ENCODE measurements at places on chromosomes 1 and 21.

DNA sequence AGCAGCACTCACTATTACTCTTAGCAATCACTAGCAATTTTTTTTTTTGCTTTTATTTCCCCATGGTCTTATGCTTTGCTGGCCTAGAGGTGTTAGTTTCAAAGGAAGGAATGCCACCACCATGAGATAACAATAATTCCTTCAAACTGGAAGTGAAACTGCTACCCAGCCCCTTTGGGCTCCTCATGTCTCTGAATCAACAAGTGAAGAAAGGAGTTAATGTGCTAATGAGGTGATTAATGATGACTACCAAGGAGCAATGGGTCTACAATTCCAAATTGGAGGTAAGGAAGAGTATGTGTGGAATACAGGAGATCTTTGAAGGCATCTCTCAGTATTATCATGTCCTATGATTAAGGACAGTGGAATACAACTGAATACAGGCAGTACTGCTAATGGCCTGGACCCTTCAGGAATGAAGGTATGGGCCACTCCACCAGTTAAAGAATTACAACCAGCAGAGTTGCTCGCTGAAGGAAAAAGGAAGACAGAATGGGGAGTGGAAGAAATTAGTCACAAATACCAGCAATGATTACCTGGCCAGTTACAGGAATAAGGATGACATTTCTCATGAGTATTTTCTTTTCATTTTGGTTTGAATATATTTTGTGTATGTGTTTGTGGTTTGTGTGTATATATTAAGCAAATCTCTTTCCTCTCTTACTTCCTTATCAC lies 652.9 kb downstream of the ADGRL2 start:
- no peak for DNase-seq

DNA sequence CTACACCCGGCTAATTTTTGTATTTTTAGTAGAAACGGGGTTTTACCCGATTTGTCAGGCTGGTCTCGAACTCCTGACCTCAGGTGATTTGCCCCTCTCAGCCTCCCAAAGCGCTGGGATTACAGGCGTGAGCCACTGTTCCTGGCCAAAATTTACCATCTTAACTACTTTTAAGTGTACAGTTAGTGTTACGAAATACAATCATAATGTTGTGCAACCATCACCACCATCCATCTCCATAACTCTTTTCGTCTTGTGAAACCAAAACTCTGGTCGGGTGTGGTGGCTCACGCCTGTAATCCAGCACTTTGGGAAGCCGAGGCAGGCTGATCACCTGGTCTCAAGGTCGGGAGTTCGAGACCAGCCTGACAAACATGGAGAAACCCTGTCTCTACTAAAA lies 14.1 kb upstream of the ZBTB40 start:
- no peak for DNase-seq

GRCh38 chr1:26009796-26010447 lies 11.7 kb upstream of the EXTL1 start:
- DNase-seq, result no peak

DNA sequence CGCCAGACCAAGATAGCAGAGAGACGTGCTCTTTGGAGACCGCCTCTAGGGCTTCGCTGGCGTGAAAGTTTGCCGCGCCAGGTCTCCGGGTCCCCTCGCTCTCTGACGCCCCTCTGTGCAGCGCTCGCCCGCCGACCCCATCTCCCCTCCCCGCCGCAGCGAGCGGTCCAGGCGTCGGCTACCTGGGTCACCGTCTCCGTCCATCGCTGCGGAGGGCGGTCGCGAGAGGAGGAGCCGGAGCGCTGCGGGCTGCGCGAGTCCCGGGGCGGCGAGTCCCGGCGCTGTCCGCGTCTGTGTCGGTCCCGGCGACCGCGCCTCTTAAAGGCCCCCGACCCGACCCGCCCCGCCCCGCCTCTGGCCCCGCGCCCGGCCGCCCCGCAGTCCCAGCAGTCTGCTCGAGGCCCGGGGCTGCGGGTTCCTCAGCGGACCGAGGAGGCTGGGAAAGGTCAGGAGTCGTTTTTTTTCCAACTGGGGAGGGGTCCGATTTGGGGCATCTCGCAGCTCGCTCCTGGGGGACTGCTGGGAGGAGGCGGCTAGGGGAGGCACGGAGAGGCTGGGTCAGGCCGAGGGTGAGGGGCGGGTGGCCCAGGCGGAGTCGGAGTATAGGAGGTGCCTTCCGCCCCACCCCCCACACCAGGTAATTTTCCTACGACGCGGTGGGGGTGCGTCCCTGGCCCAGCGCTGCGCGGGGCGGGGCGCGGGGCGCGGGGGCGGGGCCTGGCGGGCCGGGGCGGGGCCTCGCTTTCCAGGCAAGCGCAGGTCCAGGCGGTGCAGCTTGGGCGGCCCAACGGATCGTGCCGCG lies at the start of the genes FBXO2 and FBXO44:
Gene FBXO2, minus strand, starts transcription at position 293 of the 802 bp plus-strand sequence. Its CDS starts 89 bp downstream, at position 204.
Gene FBXO44, plus strand, starts transcription at position 741 of the 802 bp plus-strand sequence. CDS start 959 bp downstream, outside the sequence.
- no peak for DNase-seq

- DNase-seq, result no peak
These were observed 13.7 kb downstream of the BLACAT1 start for GRCh38 chr1:205442051-205442725.

DNA sequence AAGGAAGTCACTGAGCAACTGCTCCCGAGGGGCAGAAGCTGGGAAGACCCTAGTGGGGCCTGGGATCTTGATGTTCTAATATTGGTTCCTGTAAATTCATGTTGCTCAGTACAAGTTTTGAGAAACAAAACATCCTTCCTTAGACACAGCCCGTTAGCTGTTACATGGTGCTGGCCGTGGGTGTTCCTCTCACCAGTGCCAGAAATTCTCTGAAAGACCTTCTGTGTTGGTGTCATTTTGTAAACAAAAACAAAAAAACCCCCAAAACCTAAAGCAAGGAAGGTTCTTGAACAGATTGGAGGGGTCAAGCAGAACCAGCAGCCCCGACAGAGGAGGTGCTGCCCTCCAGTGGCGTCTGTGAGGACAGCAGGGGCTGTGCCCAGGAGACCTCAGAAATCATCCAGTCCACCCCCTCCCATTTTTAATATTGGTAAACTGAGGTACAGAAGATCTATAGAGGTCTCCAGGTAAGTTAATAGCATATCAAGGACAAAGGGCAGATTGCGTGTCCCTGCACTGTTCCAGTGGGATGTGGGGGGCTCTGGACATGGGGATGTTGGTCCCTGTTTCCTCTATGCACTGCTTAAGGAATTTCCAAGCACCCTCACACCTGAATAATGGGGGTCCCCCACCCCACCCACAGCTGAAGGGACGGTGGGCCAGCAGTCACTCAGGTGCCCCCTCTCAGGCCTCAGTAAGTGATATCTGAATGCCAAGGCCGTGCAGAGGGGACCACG lies 38.2 kb downstream of the SLC2A7 start:
- peak; percentile 77 for DNase-seq

- no peak for DNase-seq
These were observed 95.3 kb upstream of the HIVEP3 start for GRCh38 chr1:42013881-42014470.

GRCh38 chr1:87739141-87739540 lies 410.5 kb downstream of the LMO4 start:
- DNase-seq, result no peak

DNA sequence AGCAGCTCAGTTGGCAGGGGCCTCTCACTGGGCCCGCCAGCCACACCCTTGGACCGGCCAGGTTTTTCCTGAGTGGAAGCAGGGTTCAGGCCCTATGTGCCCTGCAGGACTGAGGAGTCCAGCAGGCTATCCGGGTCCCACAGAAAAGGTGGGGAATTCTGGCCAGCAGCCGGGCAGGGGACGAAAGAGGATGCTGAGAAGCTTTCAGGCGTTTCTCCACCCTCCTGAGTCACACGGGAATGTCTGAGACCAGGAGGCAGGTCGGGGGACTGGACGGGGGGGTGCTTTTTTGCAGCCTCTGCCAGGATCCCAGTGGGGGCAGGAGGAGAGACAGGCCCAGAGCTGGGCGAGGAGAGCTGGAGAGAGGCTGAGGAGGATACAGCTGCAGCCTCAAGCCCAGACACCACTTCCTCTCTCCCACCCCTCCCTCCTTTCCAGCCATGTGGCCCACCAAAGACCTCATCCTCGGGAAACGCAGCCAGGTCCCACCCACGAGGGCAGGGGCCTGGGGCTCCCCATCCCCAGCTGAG lies 105.4 kb downstream of the SPSB1 start:
- DNase-seq, result no peak

GRCh38 chr1:93636712-93637111 lies 44.9 kb downstream of the BCAR3 start:
- no peak for DNase-seq

DNA sequence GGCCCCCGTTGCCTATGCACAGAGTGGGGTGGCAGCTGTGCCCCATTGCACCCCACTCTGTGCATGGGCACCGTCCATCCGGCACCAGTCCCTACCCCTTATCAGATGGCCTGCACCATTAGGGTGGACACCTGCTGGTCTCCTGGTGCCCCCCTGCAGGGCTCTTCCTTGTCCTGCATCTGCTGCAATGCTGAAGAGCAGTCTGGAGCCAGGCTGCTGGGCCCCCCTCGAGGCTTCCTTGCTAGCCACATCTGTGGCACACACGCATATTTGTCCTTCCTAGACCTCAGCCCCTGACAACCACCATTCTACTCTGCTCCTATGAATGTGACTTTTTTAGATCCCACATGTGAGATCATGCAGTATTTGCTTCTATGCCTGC lies 56.4 kb downstream of the COL18A1 start:
- no peak for DNase-seq

DNA sequence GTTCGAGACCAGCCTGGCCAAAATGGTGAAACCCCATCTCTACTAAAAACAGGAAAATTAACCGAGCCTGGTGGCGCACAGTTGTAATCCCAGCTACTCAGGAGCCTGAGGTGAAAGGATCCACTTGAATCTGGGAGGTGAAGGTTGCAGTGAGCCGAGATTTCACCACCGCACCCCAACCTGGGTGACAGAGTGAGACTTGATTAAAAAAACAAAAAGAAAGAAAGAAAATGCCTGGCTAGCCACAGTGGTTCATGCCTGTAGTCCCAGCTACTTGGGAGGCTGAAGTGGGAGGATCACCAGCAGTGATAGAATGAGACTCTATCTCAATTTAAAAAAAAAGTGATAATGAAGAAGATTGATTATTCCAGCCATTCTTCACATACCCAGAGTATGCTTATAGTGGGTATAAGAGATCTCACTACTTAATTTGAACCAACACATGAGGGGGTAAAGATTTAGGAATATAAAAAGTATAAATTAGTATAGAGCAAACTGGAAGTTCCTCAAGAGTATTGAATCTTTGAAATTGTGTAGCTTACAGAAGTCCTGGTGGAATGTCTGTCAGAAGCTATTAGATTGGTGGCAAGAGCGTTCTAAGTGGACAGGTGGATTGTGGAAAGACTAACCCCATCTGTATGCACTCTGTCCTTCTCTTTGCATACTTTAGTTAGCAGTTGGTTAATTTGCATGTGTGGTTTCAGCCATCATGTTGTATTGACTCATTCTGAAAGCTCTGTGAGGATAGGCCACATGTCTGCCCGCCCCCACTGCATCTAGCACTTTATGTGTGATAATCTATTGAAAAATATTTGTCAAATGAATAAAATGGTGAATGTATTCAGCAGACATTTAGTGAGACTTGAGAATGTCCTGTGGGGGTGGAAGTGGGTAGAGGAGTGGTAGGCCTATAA lies 25.0 kb downstream of the RLF start:
- no peak for DNase-seq

GRCh38 chr21:41564871-41565274 lies 56.9 kb upstream of the TMPRSS2 start:
- no peak for DNase-seq

- DNase-seq, result no peak
These were observed 39.6 kb downstream of the FCER1A start for GRCh38 chr1:159341736-159342135.

GRCh38 chr21:30439975-30440374 lies at the start of gene KRTAP15-1:
Gene KRTAP15-1 (plus strand): TSS chr21:30440275. CDS start chr21:30440328, 53 bp downstream.
- DNase-seq, result no peak

DNA sequence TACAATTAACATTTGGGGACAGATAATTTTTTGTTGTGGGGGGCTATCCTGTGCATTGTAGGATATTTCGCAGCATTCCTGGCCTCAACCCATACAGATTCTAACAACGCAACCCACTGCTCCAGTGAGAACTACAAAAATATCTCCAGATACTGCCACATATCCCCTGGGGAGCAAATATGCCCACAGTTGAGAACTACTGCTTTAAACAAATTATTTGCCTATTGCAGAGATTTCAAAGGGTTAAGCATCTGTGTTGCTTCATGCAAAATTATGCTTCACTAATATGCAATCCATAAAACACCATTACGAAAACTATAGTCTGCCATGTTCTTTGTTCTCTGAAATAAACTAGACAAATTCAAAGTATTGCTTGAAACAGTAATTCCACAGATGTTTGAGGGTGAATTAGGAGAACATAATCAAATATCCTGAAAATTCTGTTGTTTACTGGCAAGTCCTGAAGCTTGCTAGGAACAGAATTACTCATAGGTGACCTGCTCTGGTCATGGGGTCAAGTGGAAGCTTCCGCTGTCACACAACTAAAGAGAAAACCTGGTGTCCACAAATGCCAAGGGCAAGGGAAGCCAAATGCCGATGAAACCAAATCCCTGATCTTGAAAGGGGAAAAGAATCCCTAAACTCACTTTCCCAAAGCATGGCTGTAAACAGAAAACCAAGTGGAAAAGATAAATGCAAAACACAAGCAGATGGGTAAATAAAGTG lies 149.4 kb downstream of the RERE start:
- DNase-seq, result no peak

GRCh38 chr1:4301007-4301406 lies 353.4 kb upstream of the AJAP1 start:
- DNase-seq, result no peak

DNA sequence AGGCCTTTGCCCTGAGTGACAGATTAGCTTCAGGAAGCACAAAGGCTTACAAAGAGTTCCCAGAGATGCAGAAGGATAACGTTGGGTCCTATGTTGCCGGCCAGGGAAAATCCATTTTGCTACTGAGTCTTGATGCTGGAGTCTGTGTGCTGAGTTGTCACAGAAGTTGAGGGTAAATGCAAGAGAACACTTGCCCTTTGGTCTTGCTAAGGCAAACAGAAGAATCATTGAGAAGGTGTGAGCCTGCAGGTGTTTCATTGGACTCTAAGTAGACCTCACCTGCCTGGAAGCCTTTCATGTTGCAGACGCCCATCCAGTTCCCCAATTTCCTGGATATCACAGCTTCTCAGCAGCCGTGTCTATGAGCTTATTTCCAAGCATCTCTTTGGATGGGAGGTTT lies 105.2 kb downstream of the PCP4 start:
- DNase-seq, result no peak

DNA sequence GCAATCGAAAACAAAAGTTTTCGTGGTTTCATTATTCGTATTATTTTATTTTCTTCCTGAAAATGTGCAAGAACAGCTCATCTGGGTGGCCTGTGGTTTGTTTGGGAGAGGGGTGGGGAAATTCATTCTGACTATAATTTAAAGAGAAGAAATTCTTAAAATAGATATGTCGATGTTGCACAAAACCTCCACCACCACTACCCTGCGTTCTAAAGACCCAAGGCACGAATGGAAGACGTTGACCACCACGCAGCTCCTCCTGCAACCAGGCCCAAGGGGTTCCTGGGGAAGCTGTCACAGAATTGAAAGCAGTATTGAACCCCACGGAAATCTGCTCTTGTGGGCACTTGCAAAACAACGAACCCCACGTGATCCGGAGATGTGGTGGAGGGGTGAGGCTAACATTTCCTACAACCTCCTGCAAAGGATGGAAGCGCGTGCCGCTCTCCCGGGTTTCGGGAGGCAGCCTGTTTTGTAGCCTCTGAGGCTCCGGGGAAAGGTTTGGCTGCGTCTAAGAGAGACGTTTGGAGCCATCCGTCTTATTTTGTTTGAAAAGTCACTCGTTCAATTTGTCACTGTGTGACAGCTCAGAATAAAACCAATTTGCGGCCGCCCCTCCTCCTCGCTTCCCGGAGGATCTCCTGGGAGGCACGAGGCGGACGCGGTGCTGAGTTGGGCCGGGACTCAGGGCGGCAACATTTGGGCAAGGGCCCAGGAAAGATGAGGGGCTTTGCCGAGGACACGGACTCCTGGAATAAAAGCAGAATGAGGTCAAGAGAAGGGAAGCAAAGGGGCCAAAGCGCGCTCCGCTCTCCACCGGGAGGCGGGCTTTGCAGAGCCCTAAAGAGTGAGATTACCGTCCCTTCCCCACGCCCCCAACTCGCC lies 810 bp upstream of the HLX start:
- DNase-seq, result no peak
